ENCODE measurements at places on chromosomes 16 and 17. TPM values are rescaled to one million over a fixed set of nuclear protein-coding genes. Genes with fewer than 3 reads are reported as not detected.

DNA sequence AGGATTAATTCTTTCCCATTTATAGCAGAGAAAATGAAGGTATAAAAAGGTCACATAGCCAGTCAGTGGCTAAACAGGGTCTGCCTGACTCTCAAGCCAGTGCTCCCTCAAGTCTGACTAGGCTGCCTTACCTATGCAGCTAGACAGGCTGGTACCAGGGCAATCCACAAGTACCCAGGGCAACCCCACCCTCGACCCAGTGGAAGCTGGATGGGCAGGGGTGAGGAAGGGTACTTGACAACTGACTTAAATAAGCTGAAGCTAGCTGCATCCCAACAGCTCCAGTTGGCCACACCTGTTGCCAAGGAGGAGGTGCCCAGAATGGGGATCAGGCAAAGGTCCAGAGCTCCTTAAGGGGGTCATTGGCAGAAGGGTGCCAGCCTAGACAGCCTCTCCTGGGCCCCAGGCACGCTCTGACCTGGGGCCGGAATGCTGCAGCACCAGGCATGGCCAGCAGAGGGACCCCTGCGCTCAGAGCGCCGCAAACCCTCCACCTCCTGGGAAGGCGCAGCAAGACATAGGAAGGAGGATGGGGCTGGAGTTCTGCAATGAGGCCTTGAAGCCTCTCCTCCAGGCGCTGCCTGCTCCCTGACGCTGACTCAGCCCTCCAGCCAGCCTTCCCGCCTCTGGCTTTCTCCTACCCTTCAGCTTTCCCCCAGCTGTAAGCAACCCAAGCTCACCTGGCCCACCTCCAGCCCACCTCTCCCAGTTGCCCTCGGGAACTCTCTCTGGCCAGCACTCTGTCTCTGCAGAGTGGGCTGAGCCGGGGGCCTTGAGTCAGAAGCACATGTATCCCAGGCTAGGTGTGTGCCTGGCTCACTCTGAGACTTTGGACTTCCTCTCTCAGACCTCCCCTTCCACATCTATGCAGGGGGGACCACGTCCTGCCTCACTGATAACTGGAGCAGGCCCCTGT is 28.8 kb downstream of the MPP2 start:
- H3K36me3 ChIP-seq: no peaks in the 10 kb centered on the region
- H3K4me1 ChIP-seq: no peaks in the 10 kb centered on the region
- peak; percentile 49 for DNase-seq
- H3K27me3 ChIP-seq: peaks cover 2% of the 10 kb centered on the region

Gene NPTX1
- total RNA-seq: 24.2 TPM

DNA sequence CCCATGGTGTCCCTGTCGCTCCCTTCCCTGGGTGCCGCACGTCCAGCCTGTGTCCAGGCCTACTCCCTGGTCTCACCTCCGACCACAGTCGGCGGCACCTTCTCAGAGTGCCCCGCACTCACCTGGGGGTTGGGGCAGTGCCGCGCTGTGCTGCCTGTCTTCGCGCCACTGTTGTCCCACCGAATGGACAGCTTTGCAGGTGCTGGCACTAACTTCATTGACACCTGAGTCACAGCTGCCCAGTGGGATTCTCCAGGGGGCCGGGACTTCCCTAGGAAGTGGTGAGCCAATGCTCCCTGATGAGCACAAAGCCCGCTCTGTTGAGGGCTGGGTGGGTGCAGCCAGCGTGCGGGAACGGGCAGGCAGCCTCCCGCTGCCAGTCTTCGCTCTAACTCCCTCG is 24.3 kb upstream of the DBNDD1 start:
- no peak overlapping the region for H3K27ac ChIP-seq
- H3K4me3 ChIP-seq: no peak overlapping the region
- no peak for DNase-seq
- no peaks in the 10 kb centered on the region for H3K4me1 ChIP-seq
- no peaks in the 10 kb centered on the region for H3K36me3 ChIP-seq

Gene GPRC5B
- not detected for total RNA-seq

DNA sequence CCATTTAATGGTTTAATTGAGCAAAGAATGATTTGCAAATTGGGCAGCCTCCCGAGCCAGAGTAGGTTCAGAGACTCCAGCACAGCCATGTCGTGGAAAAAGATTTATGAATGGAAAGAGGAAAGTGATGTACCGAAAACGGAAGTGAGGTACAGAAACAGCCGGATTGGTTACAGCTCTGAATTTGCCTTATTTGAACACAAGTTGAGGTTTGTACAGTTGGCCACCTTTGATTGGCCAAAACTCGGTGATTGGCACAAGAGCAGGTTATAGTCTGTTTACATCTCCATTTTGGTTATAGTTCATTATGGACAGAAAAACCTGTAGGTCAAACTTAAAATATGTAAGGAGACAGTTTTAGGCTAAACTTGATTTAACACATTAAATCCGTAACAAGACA is 44.5 kb downstream of the TENT4B start:
- no peak overlapping the region for H3K27ac ChIP-seq
- DNase-seq: no peak
- no peak overlapping the region for H3K4me3 ChIP-seq
- H3K4me1 ChIP-seq: peaks cover 59% of the 10 kb centered on the region
- H3K36me3 ChIP-seq: peaks cover 3% of the 10 kb centered on the region
- H3K27me3 ChIP-seq: no peaks in the 10 kb centered on the region

Gene PRSS53
- total RNA-seq: 3.1 TPM

Gene CLUH
- 179 TPM for total RNA-seq

Gene ITGAD
- total RNA-seq: not detected
